Activated T-helper 1 cell treated with anti-CD3 and anti-CD28 coated beads, Interleukin-12 subunit alpha, Interleukin-12 subunit beta, Interleukin-2, Interleukin-4 antibody, amounts not matched to agents 30 ng/mL and 10 ng/mL and 1 ng/mL, durations not matched to agents 14 hours and 24 hours and 36 hours (primary cell): ENCODE measurements at places on chromosomes 6 and 20.

DNA sequence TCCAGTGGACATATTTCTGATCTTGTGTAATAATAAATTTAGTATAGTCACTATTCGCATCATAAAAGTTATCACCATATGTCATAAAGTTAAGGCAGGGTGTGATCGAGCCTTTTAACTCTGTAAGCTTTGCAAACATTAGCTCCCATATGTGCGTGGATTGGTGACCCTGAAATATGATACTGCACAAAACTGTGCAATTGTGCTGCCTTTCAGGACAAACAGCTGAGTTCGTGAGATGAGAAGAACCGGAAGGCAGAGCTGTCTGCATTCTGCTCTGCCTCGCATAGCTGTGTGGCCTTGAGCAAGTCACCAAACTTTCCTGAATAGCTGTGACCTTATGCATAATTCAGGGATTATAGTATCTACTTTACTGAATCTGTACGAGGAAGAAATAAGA is 3.2 kb upstream of the PLEKHG1 start:
- no peak for DNase-seq

GRCh38 chr20:20827992-20828597 is 115.7 kb upstream of the RALGAPA2 start:
- DNase-seq, result no peak

DNA sequence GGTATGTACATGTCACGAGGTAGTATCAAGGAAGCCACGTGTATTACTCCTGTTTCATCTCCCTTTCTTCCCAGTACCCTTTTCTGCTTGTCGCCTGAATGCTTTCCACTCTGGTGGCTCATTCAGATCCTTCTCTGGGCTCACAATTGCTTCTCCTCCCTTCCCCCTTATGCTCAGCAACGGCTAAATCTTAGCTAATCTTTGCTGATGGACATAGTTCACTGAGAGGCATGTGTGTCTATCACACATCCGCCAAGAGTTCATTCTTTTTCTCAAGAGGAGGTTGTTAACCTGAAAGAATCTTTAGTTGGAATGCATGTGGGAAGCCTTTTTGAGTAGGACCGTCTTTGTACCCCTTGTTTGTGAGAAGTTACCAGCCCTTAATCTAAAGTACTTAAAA is 25.8 kb upstream of the MROH8 start:
- DNase-seq, result no peak

DNA sequence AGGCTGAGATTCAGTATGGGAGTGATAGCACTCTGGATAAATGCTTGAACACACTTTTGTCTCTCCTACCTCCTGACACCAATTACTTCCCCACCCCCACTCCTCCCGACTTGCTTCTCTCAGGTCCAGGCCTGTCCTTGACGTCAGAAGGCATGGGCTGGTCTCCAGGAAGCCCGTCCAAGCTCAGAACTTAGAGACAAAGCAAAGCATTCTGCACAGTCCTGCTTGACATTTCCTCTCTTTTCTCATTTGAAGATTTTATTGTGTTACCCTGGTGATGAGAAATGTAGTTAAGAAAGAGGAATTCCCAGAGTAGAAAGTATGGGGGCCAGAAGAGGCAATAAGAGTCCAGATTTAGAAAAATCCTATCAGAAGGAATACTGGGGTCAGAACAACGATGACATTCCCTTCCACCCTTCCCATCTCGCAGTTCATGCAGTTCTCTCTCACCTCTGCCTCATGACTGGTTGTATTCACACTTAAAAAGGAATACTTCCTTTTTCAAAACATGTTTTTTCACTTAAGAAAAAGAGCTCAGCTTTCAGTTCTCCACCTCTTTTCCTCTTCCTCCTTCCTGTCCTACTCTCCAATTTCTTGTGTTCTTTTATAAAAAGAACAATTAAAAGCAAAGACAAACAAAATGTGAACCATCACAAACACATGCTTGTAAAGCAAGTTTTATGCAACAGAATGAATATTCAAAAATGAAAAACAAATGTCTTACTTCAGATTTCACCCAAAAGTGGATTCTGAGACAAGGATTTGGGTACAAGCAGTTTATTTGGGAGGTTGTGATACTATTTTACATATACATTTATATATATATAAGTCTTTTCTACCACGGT is 18.5 kb upstream of the FAM184A start:
- DNase-seq, result no peak

GRCh38 chr6:110547266-110547964 is 71.0 kb upstream of the SLC22A16 start:
- DNase-seq, result no peak

DNA sequence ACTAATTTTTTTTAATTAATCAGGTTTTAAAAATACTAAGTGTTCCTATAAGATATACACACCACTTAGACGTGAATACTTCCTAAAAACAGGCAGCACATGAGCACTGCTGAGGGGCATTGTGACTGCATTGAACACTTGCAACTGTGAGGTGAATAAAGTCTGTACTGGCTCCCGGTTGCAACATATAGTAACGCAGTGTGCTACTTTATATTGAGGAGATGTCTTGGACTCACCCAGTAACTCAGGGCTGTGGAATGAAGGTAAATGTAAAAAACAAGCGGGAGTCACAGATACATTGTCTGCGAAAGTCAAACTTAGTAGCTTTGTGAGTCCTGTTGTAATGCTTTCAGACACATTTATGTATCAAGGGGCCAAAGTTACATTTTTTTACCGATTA is 17.0 kb upstream of the HLA-A start:
- DNase-seq, result no peak

DNA sequence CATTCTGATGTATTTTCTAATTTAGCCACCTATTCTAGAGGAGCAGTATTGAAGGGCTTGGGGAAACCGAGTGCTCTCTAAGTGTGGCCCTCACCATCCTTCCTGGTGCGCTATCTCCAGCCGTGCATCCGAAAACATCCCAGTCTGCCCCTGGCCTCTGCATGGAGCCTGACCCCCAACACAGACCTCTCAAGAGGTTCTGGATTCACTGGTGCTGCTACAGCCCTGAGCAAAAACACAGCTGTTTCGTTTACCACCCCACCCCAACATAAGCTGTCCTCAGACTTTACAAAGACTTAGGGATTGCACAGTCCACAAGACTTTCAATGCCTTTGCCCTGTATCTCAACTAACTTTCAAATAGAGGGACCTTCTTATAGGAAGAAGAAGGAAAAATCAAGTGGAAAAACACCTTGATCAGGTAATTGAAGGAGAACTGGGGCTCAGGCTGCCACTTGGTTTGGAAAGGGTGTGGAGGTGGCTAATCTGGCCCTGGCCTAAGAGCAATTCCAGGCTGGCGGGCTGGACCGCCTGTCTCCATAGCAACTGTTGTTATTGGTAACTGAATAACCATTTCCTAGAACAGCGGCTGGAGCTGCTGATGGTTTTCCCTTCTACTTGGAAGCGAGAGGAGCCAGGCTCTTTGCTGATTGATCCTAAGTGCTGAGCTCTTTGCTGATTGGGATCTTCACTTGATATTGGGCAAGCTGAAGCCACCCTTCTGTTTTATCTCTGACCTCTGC is 90.2 kb upstream of the TOX2 start:
- no peak for DNase-seq

DNA sequence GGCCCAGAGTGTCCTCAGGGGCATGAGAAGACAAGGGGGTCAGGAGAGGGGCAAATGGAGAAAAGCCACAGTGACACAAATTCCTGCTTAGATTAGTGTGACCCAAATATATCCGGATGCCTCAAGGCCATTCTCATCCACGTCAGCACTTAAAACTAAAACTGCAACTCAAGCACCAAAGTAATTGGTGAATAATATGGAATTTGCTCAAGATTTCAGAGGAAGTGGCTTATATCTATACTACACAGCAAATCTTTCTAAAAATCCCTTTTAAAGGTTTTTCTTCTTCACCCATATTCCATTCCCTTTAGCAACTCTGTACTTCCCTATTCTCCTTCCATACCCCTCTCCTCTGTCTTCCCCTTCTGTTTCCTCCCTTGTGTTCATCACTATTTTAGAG is 15.2 kb downstream of the DEF6 start:
- no peak for DNase-seq
